ENCODE measurements at places on chromosomes 2 and 18.

DNA sequence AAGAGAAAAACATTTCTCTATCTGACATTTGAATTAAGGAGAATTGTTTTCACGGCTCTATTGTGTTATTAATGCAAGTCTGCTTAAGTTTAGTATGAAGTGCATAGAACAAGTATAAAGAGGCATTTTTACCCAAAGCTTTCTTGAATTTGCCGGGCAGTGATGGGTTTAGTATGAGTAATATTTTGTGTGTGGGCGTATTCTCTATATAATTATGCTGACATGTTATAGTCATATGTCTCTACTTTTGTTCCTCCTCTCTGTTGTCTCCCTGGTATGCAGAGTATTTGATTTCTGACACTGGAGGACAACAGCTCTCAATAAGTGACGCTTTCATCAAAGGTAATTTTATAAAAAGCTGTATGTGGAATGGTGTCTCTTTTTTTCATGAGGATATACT lies 45.9 kb downstream of the PIKFYVE start:
- DNase-seq: no peak

DNA sequence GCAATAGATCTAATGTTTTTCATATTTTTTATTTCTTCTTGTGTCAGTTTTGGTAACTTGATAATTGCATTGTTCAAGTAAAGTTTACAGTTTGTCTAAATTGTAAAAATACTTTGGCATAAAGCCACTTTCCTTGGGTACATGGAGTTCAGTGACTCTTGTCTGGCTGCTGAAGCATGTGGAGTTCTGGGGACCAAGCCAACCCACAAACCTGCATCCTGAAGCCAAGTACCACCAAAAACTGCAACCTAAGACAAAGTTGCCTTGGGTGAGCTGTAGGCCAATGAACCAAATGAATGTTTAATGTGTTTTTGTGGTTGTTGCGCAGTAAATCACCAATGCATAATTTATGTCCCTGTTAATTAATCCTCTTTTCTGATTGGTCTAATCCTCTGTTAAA lies 872.6 kb downstream of the BCL11A start:
- DNase-seq: no peak

DNA sequence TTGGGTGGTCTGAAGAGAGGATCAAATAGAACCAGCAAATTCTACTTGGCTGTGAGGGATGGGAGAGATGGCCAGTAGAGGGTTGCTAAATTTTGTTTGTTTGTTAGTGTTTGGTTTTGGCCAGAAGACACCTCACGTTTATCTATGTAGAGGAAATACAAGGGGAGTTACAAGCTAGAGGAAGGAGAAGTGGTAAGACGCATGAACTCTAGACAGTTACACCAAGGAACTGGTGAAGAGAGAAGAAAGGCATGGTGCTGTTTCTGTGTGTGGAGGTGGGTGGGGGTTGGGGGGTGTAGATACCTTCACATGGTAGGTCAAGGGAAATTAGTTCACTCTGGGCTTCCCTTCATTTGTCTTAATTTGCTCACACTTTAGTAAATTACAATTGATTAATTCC lies 25.6 kb downstream of the RASGRP3 start:
- no peak for DNase-seq

- DNase-seq: no peak
Measured at GRCh38 chr18:80188643-80189530, 58.4 kb downstream of the PARD6G start.

DNA sequence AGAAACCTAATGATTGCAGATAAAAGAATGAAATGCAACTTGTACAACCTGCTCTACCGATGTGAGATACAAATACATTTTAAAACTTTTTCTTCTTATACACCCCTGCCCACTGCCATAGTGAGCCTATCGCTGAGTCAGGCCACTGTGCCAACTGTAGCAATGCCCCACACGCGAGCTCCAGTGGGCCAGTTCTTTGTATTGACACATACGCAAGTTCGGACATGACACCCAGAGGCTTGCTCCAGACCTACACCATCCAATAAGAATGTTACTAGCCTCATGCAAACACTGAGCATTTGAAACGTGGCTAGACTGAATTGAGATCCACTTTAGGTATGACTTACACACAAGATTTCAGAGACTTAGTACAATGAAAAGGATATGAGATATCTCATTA lies 340.1 kb downstream of the ARHGAP15 start:
- DNase-seq: no peak

GRCh38 chr2:38876407-38876806 lies 631 bp downstream of the MORN2 start:
- no peak for DNase-seq

GRCh38 chr2:168697668-168698121 lies 104.7 kb upstream of the NOSTRIN start:
- no peak for DNase-seq

DNA sequence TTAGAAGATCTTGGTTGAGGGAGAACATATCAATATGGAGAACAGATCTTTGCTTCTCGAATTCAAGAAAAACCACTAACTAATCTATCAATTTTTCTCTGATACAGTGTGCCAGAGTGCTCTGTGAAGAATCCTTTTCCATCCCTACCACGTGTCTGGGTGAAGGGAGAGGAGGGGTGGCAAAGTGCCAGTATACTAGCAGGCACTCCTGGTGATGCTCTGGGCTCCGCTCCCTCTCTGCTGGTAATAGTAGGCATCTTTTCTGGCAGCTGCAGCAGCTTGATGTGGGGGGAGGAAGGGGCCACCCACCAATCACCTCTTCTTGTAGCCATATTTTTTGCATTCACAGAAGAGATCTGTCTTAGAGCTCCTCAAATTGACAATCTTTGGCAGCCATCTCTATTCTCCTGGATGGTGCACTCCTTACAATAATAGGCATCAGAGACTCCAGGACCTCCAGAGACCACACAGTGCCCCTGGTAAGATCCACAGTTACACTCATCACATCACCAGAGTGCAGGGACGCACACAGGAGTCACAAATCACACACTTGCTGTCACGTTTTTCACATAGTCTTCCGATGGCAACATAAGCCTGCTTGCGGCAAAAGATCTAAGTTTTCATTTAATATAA lies 15.7 kb downstream of the STK39 start:
- no peak for DNase-seq

DNA sequence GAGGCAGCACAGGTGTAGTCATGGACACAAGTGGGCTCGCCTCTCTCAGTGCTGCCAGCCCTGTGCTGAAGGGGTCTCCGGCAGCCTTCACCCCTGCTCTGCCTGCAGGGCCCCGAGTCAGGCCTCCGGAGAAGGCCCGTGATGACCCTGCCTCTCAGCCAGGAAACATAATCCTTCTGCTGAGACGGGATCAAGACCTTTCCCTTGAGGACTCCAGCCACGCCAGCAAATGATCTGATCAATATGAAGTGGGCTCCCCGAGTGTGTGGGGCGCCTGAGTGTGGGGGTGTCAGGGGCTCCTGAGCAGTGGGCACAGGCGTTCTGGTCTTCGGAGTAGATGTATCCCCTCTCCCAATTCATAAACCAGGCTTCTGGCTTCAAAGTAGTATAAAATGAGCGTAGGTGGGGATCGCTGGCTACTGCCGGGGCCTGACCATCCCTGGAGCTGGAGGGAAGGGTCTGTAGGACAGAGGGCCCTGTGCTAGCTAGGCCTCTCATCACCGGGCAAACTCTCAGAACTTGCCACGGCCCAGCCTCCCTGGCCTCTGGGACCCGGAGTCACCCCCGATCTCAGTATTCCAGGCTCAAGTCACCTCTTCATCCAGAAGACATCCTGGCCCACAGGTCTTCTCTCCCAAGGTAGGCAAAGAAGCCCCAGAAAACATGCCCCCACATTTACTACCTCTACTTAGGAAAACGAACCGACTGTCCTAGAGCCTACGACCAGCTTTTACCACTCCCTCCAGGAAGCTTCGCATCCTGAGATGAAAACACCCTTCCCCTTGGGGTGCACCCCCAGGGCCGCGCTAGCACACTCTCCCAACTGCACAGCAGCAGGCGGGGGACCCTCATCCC lies 33.6 kb downstream of the CRACDL start:
- DNase-seq: no peak

GRCh38 chr18:75287700-75288099 lies 77.1 kb downstream of the TSHZ1 start:
- no peak for DNase-seq

DNA sequence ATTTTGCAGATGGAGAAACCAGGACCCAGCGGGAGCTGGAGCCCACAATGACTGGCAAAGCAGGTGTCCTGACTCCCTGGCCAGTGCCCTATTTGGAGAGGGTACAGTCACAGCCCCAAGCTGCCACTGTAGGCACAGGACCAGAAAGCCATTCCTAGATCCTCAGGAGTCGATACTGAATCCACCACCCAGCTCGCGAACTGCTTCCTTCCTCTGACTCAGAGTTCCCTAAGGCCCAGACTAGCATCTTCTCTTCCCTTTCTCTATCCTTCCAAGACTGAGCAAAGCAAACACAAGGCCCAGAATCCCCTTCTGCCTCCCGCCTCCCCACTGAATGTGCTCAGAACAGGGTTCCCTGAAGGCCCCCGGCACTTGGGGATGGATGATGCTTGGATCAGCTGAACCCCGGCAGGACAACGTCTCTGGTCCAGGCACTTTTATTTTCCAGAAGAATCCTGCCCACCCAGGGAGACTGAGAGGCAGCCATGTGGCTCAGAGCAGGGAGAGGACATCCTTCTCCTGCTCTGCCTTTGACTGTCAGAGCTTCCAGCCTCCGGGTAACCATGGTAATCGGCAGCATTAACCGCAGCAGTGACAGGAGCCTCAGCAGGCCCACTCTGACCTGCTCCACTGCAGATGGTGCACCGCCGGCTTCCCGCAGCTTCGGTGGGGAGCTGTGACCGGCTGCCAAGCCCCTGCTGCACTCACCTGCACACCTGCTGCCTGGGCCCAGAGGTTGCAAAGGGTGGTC lies 34.8 kb upstream of the KLHL29 start:
- DNase-seq: no peak

GRCh38 chr2:9103663-9104277 lies 100.3 kb upstream of the MBOAT2 start:
- no peak for DNase-seq

DNA sequence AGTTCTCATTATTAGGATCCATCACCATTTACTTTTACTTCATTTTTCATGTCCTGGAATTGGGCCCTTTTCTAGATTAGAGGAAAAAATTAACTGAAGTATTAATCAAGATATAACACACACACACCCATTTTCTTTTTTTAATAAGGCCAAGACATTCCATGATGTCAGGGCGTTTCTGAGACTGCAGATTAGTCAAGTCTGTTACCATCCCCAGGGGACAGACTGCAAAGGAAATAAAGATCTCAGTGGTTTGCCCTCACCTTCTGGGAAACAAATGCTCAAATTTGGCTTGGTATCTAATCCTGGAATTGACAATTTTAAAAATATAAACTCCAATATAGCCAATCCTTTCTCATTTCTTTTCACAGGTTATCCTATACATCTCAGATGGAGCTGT lies 27.4 kb downstream of the RMP24 start:
- no peak for DNase-seq

DNA sequence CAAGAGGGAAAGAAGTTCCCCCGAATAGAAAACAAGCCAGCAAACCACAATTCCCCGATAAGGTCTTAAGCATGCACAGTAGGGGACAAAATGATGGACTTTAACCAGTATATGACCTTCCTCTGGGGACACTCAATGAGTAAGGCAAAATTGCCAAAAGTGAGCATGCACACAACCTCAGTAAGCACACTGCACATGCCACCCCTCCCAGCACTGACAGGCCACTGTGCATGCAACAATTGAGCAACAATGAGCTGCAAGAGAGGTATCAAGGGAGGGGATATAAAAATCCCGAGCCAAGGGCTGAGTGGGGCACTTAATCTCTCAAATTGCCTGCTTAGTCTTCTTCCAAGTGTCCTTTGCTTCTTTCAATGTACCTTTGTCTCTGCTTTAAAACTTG lies 935.8 kb upstream of the SLC39A10 start:
- DNase-seq: no peak

- DNase-seq: no peak
Measured at GRCh38 chr2:30759481-30759880, 47.8 kb downstream of the CAPN13 start.

Data from forelimb muscle (tissue), 1 donor.